ENCODE measurements at places on chromosomes 2 and 18.

DNA sequence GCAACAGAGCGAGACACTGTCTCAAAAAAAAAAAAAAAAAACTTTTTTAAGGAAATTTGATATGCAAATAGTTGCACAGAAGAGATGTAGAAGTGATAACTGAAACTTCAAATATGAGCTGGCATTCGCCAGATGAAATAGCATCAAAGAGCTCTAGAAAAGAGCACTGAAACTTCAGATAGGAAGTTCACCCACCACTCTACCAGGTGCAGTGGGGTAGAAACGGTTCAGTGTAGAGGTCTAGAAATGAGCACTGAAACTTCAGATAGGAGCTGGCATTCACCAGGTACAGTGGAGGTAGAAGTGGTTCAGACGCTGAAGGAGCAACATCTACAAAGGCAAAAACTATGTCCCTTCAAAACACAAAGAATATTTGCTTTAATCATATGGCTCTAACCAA, 9.0 kb upstream of the ONECUT2 start:
- DNase-seq = no peak

DNA sequence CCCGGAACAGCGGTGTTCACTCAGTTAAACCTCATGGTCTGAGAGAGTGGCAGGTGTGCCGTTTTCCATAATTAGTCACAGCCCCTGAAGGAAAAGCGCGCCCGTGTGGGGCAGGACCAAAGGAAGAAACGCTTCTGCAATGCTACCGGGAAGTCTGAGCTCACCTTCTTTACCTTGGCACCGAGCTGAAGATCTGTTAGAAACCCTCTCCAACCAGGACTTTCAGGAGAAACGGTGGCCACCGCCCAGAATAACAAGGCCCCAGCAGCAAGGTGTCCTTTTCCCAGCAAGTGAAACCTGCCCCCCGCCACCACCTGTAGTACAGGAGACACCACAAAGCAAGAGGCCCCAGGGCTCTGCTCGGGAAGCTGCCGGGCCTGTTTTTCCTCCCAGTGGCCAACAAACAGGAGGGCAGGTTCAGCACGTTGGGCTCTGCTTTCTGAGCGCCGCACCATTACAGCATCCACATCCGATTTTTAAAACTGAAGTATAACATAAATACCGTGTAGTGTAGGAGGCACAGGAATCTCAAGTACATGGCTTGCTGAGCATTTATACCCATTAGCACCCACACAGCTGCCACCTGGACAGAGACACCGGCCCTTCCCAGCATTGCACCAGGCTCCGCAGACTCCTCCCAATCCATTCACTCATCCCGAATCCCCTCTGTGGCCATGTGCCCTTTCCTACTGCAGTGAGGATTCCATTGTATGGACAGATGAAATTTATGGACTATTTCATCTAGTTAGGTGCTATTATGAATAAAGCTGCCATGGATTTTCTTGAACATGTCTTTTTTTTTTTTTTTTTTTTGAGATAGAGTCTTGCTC, 121.8 kb upstream of the RIOK3 start:
- DNase-seq = no peak

DNA sequence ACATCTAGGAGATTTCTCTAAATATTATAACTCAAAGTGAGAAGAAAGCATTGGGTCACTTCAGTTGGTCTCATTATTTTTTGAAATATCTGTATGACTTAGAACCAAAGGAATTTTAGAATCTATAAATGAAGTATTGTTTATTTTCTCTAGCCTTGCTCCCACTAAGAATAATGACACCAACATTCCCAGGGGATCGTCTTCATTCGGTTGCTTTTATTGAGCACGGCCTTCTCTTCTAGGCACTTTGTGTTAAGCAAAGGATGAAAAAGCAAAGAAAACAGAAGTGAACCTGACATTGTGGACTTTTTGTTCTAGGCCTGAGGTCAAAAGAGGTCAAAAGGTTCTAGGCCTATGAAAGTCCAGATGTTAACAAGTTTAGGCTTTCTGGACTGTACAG, 231.9 kb downstream of the GALR1 start:
- DNase-seq = no peak

GRCh38 chr2:127098711-127099110, 8.2 kb downstream of the BIN1 start:
- no peak for DNase-seq

DNA sequence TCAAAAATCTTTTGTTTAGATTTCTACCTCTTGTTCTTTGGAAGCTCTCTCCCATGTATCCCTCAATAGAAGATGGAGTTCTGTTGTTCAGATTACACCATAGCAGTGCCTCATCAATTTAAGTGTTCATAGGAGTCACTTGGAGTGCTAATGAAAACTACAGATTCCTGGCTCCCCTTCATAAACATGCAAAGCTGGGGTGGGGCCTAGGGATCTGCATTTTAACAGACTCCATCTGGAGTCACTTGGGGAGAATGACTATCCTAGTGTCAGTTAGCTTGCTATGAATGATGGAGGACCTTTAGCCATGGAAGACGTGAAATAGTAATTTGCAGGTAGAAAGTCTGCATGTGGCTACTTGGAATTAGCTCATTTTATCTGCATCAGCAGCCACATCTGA, 105.4 kb downstream of the RGPD3 start:
- DNase-seq = no peak

DNA sequence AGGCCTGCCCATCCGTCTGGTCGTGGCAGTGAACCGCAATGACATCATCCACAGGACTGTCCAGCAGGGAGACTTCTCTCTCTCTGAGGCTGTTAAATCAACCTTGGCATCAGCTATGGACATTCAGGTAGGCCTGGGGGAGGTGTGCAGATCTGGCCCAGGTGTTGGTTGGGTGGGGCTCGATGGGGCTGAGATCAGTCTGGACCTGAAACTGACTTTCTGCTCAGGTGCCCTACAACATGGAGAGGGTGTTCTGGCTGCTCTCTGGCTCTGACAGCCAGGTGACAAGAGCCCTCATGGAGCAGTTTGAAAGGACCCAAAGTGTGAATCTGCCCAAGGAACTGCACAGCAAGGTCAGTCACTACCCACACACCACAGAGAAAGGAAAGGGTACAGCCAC, 12.6 kb downstream of the THNSL2 start:
- no peak for DNase-seq

DNA sequence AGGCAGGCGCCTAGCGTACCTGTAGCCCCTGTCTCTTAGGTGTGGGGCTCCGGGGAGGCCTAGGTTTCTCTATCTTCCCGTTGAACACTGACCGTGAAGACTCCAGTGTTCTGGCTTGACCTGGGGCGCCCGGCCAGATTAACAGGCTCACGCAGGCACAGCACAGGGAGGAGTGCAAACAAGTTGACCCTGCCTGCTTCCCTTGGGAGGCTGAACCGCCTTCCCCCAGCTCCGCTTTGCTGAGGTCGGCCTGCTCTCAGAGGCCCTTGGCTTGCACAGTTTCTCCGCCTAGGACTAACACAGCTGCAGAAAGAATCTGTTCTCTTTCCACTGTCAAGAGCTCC, 567 bp downstream of the PCYOX1 start:
- DNase-seq = peak; percentile 41

GRCh38 chr2:196407675-196408264, 231.7 kb upstream of the CCDC150 start:
- DNase-seq = no peak

DNA sequence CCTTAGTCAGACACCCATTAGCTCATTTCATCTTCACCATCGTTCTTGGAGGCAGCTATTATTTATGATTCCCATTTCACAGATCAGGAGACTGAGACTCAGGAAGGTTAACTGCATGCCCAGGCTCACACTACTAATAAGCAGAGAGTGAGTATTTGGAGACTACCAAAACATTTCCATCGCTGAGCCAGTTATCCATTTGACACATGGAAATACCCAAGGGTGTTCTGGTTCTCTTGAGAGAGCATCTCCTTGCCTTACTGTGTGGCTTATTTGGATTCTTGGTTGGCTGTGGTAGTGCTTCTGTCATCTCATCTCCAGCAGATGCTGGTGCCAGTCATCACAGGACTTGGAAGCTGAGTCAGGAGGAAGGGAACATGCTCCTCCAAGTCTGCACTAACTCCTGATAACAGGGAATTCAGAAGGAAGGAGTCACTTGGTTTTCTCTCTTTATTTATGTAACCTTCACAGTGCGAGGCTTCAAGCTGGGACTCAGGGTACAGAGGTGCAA, 55.2 kb downstream of the RASGRP3 start:
- no peak for DNase-seq

GRCh38 chr18:79107886-79108285, 38.7 kb downstream of the ATP9B start:
- DNase-seq = no peak

- DNase-seq = no peak
Measured at GRCh38 chr18:79982736-79983135, 5.6 kb downstream of the TXNL4A start.

DNA sequence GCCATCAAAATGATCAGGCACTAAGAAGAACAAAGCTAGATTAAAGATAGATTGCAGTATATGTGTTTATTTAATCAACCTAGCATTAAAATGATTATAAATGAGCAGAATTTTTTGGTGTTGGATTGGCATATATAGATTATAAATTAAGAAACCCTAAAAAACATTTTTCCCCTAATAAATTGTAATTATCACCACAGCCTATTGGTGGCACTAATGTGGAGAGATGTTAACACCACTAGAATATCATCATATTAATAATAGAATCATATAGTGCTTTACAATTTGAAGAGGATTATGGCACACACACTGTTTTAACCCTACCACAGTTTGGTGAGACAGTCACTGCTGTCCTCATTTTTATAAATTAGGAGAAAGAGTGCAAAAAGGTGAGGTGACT, 112.4 kb upstream of the RND3 start:
- DNase-seq = no peak

DNA sequence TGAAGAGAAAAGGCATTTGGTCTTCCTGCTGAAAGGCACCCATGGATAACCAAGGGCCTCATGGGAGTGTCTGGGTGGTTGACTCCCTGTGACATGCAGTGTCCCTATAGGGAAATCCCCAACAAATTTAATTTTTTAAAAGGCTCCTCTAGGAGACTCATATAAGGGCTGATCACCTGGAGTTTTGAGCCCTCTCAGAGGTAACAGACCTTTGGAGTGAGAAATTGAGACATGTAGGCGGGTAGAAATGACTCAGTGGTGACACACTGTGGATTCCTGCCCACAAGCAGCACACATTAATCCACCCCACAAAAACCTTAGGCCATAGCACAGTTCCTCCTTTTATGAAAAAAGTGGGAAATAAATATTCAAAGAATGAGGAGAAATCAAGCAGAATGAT, 557.0 kb upstream of the CNTNAP5 start:
- DNase-seq = no peak

DNA sequence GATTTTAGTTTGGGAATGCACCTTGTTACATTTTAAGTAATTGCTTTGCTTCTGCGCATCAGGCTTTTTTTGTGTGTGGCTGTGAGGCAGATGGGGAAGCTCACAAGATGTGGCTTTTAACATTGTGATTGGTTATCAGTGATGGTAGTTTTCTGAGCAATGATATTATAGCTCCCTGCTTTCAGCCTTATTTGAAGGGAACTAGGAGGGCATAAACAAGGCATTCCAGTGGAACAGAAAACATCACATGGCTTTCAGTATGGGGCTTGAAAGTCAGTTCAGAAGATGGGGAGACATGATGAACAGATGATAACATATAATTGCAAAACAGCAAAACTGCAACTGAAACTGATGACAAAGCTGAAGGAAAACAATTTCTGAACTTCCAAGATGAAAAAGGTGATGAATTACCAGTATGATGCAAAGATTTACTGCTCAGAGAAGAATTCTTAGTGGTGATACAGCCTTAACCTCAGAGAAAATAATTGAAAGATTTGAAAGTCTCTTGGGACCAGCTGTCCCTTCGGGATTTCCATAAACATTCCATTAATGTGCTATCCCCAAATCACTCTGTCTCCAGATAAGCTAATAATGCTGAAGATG, 439.7 kb downstream of the RND3 start:
- no peak for DNase-seq

DNA sequence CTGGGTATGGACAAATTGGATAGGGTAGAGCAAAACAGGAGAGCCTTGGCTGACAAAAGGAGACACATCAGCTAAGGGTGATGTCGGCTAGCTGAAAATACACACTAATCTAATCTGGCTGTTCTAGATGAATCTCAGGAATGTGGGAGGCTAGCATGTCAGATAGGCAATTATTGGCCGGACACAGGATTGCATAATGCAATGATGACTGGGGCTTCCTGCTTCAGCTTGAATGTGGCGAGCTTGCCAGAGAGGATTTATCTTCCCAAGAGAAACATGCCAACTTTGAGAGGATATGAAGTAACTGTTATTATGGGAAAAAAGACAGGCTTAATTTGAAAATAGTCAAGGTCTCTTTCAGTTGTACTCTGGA, 102.4 kb downstream of the TRIB2 start:
- DNase-seq = no peak

DNA sequence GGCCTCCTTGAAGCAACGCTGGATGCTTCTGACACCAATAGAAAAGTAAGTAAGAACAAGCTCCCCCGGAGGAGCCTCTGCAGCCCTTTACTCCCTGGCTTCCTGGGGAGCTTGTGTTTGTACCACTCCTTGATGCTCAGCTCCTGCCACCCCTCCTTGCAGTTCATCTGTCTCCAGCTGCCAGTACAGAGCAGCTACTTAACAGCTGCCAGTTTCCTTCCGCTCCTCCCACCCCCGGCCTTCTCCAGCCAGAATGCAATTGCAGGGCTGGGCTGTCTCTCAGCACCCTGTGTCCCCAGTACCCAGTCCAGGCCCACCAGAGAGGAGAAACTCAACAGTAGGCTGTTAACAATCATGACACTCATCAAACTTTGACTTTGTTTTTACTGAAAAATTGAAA, 109.4 kb downstream of the AOX1 start:
- no peak for DNase-seq

- no peak for DNase-seq
Measured at GRCh38 chr2:147909178-147909577, 64.3 kb downstream of the ACVR2A start.

DNA sequence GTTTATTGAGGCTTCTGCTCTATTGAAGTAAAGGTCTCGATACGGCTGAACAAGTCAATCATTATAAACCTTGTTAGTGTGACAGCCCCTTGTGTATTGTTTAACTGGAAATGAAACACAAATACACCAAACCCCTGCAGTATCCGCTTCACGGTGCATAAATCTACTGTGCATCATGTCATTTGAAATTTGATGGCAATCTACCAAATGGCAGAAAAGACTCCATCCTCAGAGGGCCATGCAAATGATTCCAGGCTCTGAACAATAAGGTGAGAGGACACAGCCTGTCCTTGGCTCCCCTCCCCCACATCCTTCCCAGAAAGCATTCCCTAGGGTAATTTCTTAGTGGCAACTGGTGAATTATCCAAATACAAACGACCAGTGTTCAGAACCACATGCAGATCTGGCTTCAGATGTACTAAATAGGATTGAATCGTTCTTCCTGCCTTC, 80.6 kb downstream of the ADCYAP1 start:
- no peak for DNase-seq

DNA sequence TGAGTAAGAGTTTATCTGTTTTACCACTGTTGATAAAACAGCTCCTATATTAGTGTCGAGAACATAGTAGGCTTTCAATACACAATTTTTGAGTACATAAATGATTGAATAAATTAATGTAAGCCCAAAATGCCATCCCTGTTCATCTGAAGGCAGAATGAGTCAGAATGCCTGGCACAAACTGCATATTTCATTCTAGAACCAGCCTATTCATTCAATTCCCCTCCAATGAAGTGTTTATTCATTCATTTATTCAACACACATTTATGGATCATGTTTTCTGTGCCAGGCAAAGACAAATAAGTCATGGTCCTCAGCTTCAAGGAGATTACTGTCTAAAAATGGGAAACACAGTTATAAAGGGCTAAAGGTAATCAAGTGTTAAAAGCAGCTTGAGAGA, 22.8 kb upstream of the LCLAT1 start:
- DNase-seq = no peak

Data from HepG2 (cell line).